Suppressor macrophage treated with lipopolysaccharide for 4 hours (primary cell): ENCODE measurements at places on chromosomes 2 and 18.

DNA sequence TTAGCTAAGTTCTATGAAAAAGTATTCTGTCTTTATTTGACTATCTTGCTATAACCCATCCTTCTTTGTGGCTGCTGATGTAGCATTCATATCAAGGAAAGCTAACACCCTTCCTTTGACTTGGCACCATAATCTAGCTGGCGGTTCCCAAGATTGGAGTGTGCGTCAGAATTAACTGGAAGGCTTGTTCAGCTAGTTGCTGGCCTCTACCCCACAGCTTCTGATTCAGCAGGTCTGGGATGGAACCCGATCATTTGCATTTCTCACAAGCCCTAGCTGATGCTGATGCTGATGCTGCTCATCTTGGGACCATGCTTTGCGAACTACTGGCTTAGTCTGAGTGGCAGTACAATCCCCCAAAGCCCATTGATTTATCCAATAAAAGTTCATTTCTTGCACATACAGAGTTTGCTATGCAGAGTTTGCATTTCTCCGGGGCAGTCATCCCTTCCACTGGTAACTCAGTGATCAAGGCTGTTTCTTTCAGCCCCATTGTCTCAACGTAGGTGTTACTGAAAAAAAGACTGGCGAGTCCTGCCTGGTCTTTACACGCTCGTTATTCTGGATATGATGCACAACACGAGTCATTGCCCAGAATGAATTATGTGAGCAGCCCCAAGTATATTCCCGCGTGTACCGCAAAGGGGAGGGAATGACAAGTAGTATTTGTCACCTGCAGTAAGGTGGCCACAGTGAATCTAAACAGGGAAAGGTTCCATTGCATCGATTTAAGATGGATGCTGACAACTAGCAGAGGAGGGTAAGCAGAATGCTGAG, 96.5 kb downstream of the ZNF532 start:
- DNase-seq: no peak

GRCh38 chr2:240764605-240765004, 55.4 kb downstream of the KIF1A start:
- no peak for DNase-seq

DNA sequence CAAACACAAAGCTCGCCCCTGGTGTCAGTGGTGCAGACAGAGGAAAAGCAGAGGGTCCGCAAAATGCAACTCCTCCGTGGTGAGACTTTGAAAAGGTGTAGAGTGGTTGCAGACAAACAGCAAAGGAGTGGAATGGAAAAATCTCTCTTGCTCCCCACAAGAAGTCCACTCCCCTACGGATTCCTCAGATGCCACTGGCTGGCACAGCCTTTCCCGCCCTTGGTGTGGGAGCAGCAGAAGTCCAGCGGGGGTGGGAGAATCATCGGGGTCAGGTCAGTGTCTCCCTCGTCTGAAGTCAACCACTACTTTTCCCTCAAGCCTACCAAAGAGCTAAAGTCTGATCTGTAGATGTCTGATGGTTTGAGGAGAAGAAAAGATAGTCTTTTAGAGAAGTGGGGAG, 22.3 kb upstream of the B3GNT7 start:
- no peak for DNase-seq

DNA sequence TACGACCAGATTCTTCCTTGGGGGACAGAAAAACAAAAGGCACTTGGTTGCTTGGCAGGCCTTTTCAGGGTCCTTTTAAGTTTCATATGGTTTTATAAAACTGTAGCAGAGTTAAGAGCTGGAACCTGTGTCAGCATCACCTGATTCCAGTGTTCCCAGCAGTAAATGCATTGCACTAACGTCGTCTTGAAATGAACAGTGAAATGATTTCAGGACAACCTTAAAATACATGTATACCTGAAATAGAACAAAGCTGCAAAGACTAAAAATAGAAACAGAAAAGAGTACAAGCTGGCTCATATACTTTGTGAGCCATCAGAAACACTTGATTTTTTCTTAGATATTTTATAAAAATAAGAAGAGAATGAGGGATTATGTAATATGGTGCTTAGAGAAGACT, 51.9 kb downstream of the ACSL3 start:
- DNase-seq: no peak

GRCh38 chr2:224930990-224931389, 111.3 kb downstream of the DOCK10 start:
- DNase-seq: no peak

DNA sequence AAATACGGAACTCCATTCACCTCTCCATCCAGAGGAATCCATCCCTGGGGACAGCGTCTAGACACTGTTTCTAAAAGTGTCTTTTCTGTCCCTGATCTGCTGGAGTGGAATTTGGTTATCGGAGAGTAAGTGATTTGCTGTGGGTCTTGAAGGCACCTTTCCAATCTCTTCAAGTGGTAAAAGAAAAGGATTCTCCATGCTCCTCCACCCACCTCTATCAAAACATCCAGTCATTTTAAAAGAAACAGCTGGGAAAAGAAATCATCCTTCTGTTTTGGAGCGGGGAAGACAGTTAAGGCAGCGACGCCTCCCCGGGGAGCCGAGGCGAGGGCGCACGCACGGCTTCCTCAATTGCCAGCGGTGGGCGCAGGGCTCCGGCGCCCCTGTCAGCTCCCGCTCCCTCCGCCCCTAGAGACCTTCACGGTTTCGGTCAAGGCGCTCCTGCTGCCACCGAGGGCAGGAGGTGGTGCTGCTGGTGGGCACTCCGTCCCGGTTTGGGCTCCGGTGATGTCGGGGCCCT, 547 bp downstream of the SLC35F5 start:
- DNase-seq: peak; percentile 55

- DNase-seq: no peak
These were observed 75.1 kb upstream of the TMEM247 start for GRCh38 chr2:46404181-46404759.

- no peak for DNase-seq
These were observed 57.8 kb downstream of the CYB5A start for GRCh38 chr18:74233933-74234325.

GRCh38 chr2:69214898-69215297, 172.1 kb downstream of the GFPT1 start:
- DNase-seq: peak; percentile 60

DNA sequence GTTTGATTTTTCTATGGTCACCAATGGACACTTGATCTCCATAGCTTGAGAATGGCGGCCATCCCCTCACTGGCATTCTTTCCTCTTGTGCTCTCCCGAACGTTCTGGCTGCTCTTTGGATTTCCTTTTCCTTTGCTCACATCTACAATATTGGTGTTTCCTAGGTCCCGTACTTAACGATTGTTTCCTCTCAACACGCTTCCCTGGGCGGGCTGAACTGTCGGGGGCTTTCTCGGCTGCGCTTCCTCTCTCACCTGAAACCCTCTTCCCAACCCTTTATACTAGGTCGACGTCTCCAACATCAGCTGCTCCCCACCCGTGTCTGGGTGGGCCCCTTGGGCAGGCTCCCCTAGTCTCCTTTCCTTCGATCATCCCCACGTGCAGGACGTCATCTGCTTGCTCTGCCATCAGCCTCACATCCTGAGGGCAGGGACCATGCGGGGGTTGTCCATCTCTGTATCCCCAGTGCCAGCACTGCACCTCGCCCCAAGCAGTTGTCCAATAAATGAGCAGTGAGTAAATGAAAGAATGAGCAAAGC, 634 bp upstream of the DIS3L2 start:
- DNase-seq: no peak

DNA sequence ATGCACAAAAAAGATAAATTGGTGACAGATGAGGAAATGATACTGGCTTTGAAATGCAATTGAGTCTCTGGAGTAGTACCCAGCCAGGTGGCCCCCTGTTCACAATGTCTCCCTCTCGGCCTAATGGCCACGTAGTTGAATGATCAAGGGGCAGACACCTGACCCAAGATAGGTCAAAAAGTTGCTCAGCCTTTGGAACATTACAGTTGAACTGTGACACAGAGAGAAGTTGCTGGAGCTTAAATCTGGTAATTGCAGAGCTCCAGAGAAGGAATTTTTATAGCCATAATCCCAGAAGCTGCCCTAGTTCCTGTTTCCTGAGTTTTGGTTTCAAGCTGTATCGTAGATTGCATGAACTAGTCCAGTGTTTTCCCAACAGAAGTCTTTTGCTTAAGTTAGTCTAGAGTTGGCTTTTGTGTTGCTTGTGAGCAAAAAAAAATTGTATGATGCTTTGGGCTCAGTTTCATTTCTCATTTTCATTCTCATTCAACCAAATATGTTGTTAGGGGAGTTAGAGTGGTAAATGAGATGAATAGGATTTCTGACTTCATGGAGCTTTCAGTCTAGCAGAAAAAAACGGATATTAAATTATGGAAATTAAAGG, 117.9 kb downstream of the CSRNP3 start:
- DNase-seq: peak; percentile 67

- DNase-seq: no peak
These were observed 53.2 kb downstream of the ZAP70 start for GRCh38 chr2:97766567-97766966.

DNA sequence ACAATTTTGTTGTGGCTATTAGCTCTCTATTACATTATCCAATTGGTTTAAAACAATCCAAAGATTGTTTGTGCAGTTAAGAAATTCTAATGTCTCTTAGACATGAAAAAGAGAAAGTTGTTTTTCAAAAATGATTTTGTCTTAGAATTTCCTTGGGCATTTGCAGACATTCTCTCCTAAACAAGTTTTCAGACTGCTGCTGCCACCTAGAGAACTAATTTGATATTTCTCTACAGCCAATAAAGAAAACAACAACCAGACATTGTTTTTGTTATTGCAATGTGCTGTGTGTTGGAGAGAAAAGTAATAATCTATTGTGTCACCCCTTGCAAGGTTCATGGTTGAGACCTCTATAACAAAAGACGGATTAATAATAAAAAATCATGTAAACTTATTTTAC, 119.0 kb upstream of the SYT4 start:
- DNase-seq: no peak

GRCh38 chr2:69947325-69947931, 14.0 kb downstream of the ASPRV1 start:
- DNase-seq: peak; percentile 33

- no peak for DNase-seq
These were observed 90.3 kb upstream of the PHLPP1 start for GRCh38 chr18:62625019-62625418.

- DNase-seq: no peak
These were observed 62.6 kb downstream of the MDH1 start for GRCh38 chr2:63651356-63651755.

DNA sequence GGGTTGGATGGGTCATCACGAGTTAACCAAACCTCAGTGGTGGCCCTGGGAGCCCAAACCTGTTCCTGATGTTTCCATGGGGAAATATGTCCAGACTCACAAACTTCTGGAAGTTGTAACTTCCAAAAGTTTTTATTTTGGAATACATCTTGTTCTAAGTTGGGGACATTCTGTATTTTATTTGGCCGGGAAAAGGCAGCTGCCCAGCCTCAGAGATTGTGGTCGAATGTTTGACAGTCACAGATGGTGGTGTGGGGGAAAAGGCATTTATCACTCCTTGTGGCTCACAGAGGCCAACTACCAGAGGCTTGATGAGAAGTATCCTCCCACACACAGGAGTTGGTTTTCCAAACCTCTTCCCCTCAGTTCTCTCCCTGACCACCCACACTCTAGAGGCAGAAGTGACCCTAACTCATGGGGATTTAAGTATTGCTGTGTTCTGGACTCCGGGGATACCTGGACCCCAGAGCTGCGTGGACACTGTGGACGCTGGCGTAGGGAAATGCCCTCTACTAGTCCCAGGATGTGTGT, 124.7 kb upstream of the PPP1CB start:
- DNase-seq: peak; percentile 38

DNA sequence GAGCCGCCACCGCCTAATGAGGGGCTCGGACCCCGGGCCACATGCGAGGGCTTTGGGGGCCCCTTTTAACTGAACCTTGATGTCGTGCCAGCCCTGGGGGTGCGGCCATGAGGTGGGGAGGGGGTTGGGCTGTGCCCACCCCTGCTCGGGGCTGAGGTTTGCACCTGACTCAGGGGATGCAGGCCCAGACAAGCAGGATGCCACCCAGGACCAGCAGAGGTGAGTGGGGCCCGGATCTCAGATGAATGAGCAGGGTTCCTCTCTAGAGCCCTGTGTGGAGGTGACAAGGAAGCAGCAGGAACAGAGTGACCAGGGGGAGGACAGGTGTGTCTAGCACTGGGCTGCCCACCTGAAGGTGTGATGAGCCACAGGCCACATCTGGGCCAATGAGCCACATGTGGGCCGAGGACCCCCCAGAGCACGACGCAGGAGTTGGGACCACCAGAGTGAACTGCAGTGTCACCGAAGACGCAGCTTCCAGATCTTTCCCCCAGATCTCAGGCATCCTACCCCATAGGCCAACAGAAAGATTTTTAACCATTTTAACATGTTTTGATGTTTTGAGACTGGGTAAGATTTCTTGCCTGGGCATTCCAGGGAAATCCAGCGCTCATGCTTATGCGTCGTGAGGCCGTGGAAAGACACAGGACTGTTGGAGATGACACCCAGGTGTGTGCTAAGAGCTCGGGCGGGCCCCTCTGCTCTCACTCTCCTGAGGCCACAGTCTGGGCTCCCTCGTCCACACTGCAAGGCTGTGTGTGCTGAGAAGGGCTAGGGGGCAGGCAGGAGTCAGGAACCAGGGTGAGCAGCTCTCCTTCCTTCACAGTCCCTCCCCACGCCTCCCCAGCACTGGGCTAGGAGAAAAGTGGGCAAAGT, 73.6 kb downstream of the DDX1 start:
- DNase-seq: no peak

GRCh38 chr2:127541809-127542208, 6.3 kb downstream of the MYO7B start:
- no peak for DNase-seq

- DNase-seq: no peak
These were observed 202.2 kb downstream of the TRIB2 start for GRCh38 chr2:12918835-12919445.

DNA sequence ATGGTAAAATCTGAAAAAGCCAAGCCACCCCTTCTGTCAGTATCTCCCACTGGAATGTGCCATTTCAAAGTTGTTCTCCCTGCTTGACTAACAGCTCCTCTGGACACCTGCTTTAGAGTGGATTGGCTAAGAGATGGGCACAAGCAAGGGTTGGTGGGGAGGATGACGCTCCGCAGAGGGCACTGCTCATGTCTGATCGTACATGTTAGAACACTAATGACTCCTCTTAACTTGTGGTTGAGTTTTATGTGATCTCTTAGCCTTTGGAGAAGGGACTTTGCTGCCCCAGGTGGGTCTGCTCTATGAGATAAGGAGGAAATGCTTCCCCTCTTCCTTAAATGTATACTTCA, 8.2 kb upstream of the KIAA2012 start:
- DNase-seq: no peak

DNA sequence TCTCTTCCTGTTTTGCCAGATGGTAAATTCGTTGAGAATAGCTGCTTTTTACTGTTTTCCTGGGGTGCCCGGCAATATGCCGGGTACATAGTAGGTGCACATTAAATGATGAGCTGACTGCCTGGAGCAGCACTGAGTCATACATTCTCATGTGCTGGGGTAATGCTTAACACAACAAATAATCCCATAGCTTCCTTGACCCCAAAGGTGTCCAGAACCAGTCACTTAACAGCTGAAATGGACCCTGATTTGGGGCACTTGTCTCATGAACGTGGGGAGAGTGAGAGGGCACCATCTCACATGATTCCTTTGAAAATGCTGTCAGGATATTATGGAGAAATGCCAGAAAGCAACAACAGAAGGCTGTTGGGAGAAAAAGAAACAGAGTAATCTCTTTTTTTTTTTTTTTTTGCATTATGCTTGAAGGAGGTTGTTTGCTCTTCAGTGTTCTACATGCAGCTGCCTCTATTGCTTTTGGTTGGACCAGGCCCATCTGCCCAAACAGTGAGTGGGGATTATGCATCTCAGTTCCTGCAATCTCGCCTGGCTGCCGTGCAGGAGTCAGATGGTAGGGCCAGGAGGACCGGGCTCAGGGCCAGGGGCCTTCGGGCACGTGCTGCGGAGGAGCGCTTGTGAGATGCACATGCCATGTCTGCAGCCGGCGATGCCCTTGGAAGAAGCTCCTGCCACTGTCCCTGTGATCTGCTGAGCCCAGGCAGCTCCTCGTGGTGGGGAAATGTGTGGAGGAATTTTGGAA, 162.1 kb downstream of the SH3RF3 start:
- DNase-seq: no peak
